NCI-H1436 (cell line): ENCODE measurements at places on chromosomes 5 and 9.
A peak's percentile ranks its signal among the peaks of the same experiment; 100 is the strongest.

DNA sequence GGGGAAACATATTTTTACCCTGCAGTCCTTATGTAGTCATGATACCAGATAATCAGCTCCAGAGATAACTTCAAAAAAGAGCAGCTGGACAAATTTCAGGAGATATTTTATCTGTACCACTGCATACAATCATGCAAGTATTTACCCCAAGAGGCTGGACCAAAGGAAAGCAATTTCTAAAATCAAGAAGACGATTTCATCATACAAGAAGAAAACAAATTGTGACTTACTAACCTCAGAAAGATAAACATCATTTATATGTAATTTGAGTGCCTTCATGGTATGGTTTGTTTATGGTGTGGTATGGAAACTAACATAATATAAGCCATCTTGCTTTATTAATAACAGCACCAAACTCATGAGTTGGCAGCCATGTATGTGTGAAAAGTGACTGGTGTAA is 603.6 kb downstream of the PSAT1 start:
- no peak for DNase-seq

- DNase-seq = no peak
Observed at GRCh38 chr5:106962464-106963230, 708.1 kb downstream of the EFNA5 start.

- no peak for DNase-seq
Observed at GRCh38 chr9:107342476-107343161, 59.5 kb downstream of the RAD23B start.

DNA sequence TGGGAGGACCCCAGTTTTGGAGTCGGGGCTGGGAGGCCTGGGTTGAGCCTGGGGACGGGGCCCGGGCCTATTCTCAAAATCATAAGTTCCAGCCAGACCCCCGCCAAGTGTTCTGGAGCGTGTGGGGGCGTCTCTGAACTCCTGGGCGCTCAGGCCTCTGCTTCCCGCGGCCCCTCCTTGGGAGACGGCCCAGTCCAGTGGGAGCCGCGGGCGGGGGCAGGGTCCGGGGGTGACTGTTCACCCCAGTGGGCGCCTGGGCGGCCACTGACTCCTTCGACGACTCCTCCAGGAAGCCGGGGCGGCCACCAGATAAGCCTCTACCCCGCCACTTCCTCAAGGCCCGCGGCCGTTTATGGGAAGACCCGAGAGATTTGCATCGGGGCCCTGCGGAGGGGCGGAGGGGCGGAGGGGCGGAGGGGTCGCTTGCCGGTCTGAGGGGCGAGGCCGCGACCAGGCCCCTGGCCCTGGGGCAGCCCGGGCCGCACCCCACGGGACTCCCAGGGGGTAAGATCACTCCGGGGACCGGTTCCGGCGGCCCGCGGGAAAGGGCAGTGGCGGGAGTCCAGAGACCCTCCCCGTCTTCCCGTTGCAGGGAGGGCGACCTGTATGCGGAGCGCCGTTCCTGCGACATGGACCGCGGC is 655 bp downstream of the TOR4A start:
- no peak for DNase-seq

DNA sequence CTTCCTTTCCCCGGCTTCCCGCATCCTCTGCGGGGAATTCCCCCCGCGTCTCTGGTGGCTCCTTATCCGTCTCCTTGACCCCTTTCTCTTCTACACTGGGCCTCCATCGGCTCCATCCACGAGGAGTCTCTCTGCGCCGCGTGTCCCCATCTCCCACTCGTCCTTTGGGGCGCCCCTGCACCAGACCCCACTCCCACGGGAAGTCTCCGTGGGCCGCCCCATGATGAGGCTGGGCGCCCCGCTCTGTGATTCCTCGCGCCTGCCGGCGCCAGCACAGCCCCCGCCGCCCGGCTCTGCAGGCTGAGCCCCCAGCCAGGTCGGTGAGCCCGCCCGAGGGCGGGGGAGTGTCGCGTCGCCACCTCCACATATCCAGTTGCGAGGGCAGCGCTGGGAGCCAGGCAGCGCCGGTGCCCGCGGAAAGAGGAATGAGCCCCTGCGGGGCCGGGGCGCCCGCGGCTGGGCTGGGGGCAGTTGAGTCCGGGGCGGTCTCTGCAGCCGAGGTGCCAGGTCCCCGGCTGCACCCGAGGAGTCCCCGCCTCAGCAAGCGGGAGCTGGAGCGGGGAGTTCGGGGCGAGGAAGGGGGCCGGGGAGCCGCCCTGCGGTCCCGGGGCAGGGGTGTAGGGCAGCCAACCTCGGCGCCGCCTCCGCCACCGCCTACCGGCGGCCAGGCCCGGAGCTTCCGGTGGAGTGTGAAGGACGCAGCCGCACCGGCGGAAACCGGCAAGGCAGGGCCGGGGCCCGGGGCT is 2.1 kb upstream of the TRAF1 start:
- DNase-seq = peak; percentile 44

DNA sequence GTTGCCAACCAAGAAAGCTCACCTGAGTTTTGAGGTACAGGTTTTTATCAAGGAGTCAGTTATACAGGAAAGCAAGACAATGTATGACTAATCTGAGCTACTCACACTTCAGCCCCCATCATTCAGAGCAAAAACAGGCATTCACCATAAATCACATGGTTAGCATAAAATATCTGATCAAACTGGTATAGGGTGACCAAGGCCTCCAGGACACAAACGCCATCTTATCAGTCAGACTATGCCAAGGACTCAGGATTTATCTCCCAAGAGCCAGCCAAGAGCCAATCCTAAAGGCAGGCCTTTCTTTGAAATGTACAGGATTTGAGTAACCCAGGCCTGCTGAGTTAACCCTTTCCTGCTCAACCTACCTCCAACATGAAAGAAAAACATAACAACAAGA is 313.0 kb upstream of the NREP start:
- no peak for DNase-seq

- DNase-seq = no peak
Observed at GRCh38 chr9:95585824-95586223, 69.1 kb upstream of the PTCH1 start.

- DNase-seq = peak; percentile 32
Observed at GRCh38 chr5:10364186-10364689, 10.7 kb downstream of the MARCHF6 start.

GRCh38 chr5:167339205-167339604 is 952.2 kb upstream of the WWC1 start:
- DNase-seq = no peak

DNA sequence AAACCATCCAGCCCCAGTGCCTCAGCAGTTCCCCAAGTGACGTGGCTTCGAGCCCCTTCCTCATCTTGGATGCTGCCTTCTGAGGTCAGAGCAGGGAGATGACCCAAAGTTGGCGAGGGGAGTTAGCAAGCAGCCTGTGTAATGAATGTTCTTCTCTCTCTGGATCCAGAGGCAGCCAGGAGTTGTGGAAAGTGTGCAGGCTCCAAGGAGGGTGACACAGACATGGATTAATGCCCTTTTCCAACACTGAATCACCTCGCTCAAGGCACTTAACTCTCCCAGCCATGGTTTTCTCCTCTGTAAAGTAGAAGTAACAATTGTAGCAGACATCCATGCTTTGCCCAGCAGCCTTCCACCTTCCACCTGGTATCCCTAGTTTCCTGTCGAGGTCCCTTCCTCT is 64.6 kb upstream of the HAND1 start:
- DNase-seq = no peak

DNA sequence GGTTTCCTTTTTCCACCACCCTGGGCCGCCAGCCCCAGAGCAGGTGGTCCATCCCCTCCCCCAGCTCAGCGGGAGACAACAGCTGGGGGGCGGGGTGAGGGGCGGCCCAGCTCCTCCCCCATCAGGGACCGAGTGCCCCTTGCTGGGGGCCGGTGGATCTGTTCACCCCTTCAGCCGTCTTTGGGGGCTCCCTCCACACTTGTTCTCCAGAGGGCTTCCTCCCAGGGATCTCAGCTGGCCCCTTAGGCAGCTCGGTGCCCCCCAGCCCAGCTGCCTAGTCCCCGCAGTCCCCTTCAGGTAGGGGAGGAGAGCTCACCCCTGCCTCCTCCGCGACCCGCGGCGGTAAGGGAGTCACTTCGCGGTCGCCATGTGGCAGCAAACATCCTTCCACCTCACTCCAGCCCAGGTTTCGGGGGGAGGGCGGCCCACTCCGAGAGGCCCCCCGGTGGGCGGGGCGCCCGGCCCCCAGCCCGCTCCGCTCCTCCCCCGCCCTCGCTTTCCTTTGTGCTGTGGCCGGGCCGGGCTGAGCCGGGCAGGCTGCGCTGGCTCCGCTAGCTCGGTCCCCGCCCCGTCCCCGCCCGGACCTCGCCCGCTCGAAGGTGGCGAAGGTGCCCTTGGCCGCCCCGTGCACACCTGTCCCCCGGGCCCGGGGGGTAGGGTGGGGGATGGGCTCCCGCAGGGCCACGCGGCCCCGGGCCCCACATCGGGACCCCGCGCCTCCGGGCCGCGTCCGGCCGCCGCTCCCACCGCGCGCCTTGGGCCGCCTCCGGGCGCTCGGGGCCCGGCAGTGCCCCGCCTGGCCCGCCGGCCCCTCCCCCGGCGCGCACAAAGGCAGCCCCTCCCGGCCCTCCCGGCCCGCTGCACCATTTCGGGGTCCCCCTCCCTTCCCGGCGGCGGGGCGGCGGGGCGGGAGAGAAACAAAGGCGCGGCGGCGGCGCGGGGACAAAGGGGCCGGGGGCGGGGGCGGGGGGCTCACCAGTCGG is 683 bp downstream of the DBN1 start:
- DNase-seq = no peak

- DNase-seq = no peak
Observed at GRCh38 chr5:141501761-141502160, 12.9 kb downstream of the PCDHGC5 start.

GRCh38 chr5:90747175-90747574 is 188.6 kb downstream of the ADGRV1 start:
- no peak for DNase-seq

- DNase-seq = peak; percentile 56
Observed at GRCh38 chr9:82606492-82607382, 456.2 kb downstream of the RASEF start.
